ENCODE measurements at places on chromosomes 4 and X.

GRCh38 chr4:53563824-53564223 lies 27.5 kb downstream of the LNX1 start:
- DNase-seq = peak; percentile 67

DNA sequence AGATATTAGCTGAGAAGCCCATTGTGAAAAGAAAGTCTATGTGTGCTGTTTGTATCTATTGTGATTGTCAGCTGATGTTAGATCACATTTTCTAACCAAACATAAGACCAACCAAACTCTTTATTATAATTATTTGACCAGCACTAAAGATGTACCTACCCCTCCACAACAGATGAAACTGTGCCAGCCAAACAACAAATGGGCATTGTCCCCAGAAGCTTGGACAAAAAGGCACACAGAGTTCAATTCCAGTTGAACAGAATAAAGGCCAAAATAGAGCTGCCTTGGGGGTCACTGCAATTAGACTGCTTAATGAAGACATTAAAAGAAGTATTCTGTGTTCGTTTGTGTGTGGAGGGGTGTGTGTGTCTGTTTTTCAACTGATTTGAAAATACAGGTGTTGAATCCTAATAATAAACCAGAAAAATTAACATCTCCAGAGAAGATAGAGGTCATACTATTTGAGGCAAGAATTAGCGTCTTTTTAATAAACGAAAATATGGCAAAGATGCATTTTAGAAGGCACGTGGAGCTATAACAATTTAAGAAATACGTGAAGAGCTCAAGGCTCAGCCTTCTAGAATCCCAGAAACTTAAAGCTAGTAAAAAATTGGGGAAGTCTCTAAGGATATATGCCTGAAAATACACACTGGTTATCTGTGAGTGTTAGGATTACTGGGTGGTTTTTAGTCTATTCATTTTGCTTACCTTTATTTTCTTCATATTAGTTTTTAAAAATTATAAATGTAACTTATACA lies 2.2 kb downstream of the SPP1 start:
- DNase-seq = peak; percentile 84

DNA sequence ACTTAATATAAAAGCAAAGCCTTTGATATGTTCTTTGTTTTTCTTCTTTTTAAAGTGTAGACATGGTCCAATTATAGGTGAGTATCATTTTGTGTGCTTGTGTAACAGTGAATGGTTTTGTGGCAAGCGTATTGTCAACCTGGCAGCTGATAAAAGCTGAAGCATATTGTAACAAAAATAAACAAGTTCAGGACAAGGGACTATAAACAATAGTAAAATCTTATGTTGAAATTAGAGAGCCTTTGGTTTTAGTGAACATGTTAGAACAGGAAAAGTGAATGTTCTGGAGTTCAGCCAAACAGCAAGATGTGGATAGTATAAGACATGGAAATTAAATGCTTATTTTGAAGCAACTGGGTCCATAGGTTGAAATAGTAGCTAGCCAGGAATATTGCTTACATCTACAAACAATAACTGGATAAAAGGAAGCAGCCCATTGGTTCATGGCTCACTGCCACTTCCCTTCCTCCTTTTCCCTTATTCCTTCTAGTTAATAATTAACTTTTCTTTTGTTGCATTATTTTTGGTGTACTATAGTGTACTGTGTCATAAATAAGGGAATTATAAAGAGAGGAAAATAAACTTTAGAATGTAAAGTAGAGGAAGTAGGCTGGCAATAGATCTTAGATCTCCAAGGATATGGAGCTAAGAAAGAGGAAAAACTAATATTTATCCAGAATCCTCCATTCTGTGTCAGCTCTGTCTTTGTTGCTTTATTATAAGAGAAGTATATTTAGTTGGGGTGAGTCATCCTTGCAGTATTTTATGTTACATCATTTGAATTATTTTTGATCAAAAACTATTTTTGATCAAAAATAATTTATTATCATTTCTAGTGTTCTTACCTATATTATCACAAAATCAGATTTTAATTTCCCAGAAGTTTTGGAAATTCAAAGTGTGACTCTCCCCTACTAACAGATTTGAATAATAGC lies 65.6 kb downstream of the MRPL1 start:
- DNase-seq = no peak

DNA sequence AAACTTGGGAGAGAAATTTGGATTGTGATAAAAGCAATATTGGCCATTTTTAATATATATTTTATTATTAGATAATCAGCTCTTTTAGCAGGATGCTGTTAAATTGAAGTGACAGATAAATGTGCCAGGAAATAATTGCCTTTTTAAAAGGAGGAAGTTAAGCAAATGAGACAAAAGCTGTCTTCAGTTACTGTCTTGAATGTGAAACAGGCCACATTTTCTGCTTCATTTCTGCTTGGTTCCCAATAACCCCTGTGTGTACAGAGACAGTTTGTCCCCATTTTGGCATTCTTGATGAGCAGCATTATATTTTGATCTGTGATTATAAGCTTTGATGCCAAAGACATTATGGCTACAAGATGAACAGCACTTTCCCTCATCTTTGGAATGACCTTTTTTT lies 953 bp downstream of the EPGN start:
- DNase-seq = no peak

DNA sequence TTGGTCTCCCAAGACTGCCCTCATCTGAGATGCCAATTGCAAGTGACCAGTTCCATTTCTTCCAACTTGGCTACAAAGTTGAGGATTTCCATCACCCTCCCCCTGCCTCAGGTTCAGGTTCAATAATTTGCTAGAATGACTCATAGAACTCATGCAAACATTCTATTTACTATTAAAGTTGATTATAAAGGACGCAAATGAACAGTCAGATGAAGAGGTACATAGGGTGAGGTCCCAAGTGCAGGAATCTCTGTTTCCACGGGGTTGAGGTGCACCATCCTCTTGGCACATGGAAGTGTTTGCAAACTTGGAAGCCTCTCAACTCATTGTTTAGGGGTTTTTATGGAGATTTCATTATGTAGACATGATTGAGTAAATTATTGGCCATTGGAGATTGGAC lies 41.0 kb downstream of the FGFBP1 start:
- no peak for DNase-seq

GRCh38 chr4:137572163-137572562 lies 39.9 kb upstream of the PCDH18 start:
- no peak for DNase-seq

GRCh38 chrX:63652086-63652765 lies 132.8 kb downstream of the ARHGEF9 start:
- no peak for DNase-seq

GRCh38 chr4:74838746-74839370 lies 44.5 kb upstream of the BTC start:
- DNase-seq = no peak

- DNase-seq = no peak
Observed at GRCh38 chrX:16739574-16739973, 20.2 kb downstream of the SYAP1 start.

- DNase-seq = no peak
Observed at GRCh38 chrX:48636301-48636700, 39.0 kb downstream of the WDR13 start.

GRCh38 chr4:81505004-81505598 lies 33.4 kb upstream of the RASGEF1B start:
- DNase-seq = peak; percentile 38

DNA sequence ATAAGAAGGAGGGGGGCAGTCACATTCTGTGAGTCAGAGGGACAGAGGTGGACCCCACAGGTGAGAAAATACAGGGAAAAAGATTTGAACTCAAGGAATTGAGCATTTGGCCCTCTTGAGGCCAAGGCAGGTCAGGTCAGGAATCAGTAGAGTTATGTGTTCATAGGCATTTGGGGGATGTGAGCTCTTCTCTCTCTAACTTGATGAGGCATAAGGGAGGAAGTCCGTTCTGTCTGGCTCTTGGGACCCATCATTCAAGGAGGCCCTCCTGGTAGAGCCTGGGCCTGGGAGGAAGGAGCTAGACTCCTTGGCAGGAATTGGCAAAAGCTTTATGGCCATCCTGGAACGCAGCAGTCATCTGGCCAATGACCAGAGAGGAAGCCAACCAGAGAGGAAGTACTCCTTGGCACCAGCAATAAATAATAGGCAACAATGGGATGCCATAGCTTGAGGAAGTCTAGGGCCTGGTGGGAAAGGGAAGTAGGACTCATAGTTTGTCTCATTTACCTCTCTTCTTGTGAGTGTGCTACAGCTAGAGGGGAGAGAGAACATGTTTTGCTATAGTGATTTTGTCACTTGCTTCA lies 53.0 kb downstream of the MSN start:
- peak; percentile 17 for DNase-seq

DNA sequence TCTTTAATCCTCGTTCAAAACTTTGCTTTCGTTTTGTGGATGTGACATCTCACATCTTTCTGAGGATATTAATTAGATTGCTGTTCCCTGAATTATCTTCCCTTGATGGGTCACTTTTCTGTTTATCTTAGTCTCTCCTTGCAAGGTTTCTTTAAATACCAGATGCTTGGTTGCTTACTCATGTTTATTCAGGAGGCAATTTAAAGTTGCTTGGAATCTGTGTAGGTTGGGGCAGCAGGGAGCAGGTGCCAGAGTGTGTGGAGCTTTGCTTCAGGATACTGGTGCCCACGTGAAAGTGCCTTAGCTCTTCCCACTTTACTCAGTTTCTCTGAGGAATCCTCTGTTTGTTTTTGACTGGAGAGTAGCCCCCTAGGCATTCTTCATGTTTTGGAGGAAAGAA lies 24.0 kb downstream of the ANAPC4 start:
- DNase-seq = no peak

GRCh38 chrX:112901869-112902725 lies 61.5 kb upstream of the AMOT start:
- peak; percentile 0 for DNase-seq

DNA sequence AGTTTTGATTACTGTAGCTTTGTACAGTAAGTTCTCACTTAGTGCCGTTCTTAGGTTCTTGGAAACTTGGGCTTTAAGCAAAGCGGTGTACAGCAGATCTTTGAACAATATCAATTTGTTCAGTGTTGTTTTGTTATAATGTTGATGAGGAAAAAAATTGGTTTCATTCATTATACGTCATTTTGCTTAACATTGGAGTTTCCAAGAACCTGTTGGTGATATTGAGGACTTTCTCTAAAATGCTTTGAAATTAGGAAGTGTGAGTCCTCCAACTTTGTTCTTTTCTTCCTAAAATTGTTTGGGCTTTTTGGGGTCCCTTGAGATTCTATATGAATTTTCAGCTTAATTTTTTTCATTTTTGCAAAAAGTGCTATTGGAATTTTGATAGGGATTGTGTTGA lies 49.1 kb downstream of the STAG2 start:
- no peak for DNase-seq
